Left lung (tissue), 14 donors: ENCODE measurements at places on chromosomes 5 and 9. TPM values are rescaled to one million over a fixed set of nuclear protein-coding genes. Genes with fewer than 3 reads are reported as not detected.
A peak's percentile ranks its signal among the peaks of the same experiment; 100 is the strongest.

Gene EQTN
- 0.60 TPM for polyA plus RNA-seq

DNA sequence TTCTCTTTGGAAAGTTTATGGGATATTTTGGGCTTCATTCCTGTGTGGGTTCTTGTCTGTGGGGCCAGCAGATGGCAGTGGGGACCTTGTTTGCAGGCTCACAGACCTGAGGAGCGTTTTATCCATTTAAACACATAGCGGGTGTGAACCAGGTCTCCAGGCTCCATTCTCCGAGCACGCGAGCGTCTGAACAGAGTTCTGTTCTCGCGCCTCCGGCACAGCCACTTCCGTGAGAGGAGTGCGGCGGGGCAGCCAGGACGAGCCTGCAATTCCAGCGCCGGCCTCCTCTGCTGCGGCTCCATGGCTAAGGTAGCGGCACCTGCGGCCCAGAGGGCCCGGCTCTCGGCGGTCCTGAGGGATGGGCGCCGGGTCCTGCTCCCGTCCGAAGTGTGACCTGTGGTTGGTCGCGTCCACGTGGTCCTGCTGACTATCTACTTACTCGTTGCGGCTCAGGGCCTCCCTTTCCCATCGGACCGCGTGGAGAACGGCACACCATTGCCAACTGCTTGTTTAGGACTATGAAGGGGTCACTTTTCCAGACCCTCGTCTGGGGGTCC is 7.3 kb downstream of the NRARP start:
- no peak for DNase-seq

- DNase-seq: no peak
Measured at GRCh38 chr5:160044967-160045366, 36.0 kb downstream of the TTC1 start.

- DNase-seq: no peak
Measured at GRCh38 chr9:135096408-135096895, 9.0 kb downstream of the OLFM1 start.

GRCh38 chr5:57950616-57951228 is 468.1 kb upstream of the ACTBL2 start:
- no peak for DNase-seq

DNA sequence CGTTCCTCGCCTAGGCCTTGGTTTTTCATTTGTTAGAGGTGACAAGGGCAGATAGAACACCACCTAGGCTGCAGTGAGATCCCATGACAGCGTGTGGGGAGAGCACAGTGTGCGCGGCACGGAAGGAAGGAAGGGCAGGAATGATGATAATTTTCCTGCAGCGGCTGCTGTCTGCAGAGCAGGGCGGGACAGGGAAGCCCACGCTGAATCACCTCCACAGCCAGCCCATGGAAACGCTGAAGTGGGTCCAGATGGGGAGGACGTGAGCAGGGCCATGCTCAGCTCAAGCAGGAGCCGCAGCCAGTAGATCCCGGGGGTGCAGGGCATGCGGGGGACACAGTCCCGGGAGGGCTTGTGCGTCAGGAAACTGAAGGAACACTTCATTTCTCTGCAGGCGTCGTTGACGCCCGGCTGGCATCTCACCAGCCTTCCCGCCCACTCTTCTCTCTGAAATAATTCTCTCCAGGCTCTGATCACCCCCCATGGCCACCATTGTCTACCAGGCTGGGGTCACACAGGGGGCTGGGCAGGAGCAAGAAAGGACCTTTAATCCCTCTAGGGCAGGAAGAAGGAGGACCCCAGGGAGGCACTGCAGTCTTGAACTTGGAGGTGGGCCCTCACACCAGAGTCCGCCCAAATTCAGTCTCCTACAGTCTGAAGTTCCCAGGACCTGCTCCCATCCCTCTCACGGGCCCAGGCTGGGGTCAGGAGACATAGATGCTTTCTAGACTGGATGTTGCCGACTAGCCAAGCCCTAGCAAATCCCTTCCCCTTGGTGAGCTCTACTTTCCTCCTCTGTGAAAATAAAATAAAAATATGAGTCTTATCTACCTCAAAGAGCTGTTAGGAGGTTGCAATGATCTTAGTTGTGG is 20.9 kb upstream of the SYNPO start:
- DNase-seq: peak; percentile 50

- DNase-seq: no peak
Measured at GRCh38 chr5:56148453-56148971, 84.6 kb downstream of the ANKRD55 start.

DNA sequence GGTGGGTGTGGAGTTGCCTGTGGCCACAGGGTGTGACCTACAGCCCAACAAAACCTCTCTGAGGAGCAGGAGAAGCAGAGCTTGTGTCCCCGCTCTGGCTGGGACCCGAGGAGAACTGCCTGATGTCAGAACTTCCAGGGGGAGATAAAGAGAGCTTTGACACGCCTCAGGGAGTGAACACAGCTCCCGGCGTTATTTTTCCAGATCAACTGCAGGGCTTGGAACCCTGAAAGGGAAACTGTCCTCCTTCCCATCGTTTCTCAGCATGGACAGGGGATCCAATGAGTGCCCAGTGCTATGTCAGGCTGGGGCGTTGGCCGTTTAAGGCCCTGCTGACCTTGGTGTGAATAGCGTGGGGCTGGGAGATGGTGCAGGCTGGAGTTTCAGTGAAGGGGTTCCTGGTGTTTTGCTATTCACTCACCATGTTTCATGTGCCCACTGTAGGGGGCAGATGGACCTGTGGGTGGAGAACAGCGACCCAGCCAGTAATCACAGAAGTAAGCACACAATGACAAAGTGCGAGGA is 22.0 kb downstream of the GADD45G start:
- no peak for DNase-seq
